Posterior cingulate gyrus (tissue), 11 donors: ENCODE measurements at places on chromosomes 6 and 20.

GRCh38 chr6:141969201-141969600, 163.5 kb upstream of the GJE1 start:
- DNase-seq, result no peak

DNA sequence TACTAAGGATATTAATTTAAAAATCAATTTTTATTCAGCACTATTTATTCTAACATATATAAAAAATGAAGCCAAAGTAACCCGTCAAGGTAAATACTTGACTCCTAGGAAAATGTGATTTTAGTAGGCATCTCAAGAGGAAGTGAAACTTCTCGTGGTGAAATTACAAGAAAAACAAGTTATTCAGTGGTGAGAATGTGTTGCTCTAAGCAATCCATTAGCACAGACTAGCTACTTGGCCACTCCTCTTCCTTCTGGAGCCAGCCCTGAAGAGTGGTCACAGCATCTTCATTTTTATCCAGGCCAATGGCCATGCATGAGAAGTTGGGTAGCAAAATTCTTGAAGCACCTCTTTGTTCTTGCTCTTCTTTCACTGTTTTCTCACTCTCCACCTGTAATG, 40.4 kb upstream of the GFRAL start:
- DNase-seq, result no peak

DNA sequence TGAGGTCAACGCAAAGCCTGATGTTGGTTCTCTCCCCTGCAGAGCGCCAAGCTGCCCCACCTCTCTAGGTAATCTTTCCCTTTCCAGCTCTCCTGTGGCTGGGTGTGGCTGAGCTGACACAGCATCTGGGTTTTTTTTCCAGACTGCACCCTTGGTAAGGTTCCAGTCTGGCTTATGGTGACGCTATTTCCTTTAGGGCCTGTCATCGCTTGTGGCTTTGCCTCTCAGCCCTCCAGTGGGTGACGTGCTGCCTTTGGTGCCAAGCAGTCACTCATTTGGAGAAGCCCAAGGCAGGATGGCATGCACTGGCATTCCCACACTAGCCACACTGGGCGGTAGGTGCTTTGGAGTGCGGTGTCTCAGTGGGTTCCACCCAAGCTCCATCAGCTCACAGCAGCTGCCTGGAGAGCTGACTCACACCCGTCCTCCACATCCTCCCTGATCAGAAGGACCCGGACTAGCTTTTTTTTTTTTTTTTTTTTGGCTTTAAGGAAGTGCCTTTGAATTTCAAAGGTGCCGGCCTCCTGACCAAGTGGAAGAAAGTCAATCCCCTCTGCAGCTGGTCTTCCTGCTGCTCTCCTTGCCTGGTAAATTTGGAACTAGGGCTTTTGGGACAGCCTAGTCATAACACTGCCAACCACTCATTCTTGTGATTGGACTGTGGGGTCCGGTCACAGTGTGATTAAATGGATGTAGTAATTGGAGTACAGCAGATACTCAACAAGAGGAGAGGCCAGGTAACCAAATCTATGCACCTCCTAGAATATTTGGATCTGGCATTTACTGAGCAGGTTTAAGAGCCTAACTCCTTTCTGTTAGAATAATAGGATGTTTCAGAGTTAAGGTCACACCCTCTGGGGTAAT, 153.6 kb downstream of the CD83 start:
- no peak for DNase-seq

DNA sequence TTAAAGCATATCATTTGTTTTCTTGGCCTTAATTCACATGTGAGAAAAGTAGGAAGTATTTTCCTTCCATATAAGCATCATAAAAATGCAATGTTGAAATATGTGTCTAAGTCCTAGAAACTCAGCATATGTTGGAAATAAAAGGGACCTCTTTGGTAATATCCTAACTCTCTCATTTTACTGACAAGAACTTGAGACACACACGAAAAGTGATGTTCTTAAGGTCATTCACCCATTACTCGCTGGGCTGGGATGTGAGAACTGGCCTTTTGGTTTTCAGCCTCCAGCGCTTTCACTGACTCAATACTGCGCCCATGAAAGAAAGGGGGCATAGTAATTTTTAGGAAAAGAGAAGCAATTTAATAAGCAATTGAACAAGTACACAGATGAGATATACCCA, 153.5 kb upstream of the SCGN start:
- DNase-seq, result no peak

- DNase-seq, result no peak
Observed at GRCh38 chr6:12614456-12614855, 102.1 kb upstream of the PHACTR1 start.
